ENCODE measurements at places on chromosomes 3 and 15.

GRCh38 chr3:50862221-50862620 lies 187.5 kb downstream of the DOCK3 start:
- DNase-seq: no peak

- DNase-seq: peak; percentile 73
Measured at GRCh38 chr3:99686955-99687612, 48.7 kb downstream of the COL8A1 start.

DNA sequence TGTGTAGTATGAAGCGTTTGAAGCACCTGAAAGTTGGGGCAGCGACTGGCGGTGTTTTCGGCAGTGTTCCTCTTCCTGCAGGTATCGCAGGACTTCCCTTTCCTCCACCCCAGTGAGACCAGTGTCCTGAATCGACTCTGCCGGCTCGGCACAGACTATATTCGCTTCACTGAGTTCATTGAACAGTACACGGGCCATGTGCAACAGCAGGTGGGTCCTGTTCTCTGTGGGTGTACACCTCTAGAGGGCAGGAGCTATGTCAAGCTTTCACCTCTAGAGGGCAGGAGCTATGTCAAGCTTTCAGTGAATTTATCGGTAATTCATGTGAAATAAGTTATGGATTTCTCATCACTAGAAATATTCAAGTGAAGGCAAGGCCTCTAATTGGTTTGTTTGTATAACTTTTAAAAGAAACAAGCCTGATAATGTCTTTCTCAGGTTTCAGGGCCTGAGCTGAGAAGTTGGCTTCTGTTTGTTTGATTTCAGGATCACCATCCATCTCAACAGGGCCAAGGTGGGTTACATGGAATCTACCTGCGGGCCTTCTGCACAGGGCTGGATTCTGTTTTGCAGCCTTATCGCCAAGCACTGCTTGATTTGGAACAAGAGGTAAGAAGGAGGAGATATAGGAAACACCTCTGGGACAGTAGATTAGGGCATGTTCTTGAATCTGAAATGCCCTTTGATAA lies 5.3 kb downstream of the TUBGCP4 start:
- DNase-seq: peak; percentile 23

DNA sequence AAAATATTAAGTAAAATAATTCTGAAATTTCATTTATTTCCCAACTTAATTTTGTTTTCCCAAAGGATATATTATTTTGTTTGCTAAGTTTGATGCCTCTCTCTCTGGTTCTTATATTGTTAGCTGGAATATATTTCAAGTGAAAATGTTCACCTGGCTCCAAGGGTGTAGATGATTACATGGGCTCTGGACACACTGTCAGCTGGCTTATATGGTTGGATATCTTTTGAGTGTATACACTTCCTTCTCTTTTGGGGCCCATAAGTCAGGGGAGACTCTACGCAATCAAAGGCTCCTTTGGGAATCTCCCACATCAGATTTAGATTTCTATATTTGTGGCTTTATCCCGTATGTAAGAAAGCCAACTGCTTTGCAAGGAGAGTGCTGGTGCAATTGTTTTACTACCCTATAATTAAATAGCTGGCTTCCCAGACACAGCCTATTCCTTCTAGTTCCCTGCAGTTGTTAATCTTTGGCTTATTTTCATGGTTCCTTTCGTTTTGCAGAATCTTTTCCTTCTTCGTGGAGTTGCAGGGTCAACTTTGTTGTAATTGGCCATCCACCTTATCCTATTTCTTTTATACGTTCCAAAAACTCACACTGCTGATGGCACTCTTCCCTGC lies 225.7 kb downstream of the DPH6 start:
- DNase-seq: no peak

- DNase-seq: peak; percentile 70
Measured at GRCh38 chr3:32238453-32239306, at the start of gene CMTM8. TSS of gene CMTM8 (plus strand) at chr3:32238680. CDS start at chr3:32238973, 293 bp downstream.

GRCh38 chr15:90086868-90087268 lies 15.4 kb downstream of the IDH2 start:
- peak; percentile 53 for DNase-seq

GRCh38 chr3:101532783-101533602 lies 20.0 kb upstream of the SENP7 start:
- DNase-seq: no peak

DNA sequence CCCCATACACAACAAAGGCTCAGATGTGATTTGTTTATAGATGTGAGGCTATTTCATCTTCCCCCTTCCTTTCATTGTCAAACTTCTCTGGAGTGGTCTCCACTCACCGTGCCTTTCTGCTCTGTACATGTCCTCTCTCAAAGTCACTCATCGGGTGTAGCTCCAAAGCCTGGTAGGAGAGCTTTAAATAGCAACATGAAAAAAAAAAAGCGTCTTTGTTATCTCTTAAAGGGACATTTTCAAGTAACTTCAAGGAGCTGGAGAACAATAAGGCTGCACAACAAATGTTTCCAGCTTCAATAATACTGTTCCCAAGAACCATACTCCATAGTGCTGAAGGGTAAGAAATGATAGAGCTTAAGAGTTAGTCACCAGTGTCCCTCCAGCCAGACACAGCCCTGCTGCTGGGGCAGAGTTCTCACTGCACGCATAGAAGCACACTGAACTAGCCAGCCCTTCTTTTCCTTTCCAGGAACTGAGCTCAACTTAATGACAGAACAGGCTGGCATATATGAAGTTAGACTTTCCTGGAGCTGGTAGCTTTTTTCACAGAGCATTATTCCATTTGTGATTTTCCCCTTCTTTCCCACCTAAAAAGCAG lies 8.1 kb downstream of the FBXO40 start:
- no peak for DNase-seq

DNA sequence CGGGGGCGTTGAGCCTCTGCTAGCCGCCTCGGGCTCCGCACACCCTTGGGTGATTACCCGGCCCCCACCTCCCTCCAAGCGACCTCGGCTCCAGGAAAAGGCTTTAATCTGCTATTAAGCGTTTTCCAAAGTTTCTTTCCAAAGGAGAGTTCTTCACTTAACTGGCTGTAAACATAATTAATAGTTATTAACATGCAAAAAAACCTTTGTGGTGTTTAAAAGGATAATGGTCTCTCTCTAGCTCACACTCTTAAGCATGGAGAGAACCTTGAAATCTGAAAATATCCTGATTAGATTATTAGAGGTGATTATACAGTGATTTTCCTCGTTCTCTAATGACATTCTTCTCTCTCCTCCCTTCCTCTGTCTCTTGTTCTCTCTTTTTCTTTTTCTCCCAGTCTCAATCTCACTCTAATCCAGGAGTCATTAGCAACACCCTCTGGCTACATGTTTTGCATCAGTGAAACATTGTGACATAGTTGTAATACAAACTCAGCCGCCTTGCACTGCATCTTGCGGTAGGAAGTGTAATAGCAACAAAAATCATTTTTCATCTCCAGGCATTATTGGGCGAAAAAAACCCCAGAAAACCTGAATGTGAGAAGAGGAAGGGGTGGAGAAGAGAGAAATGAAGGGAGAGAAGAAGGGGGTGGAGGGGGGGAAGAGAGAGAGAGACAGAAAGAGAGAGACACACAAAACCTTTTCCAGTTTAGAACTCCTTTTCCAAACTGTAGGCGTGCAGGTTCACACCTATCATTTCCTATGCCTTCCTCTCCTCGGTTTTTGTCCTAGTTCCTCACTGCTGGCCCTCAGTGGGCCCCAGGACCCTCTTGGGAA lies 24.4 kb downstream of the NR2F2 start:
- no peak for DNase-seq

GRCh38 chr3:149462581-149463011 lies 11.9 kb upstream of the TM4SF4 start:
- no peak for DNase-seq

DNA sequence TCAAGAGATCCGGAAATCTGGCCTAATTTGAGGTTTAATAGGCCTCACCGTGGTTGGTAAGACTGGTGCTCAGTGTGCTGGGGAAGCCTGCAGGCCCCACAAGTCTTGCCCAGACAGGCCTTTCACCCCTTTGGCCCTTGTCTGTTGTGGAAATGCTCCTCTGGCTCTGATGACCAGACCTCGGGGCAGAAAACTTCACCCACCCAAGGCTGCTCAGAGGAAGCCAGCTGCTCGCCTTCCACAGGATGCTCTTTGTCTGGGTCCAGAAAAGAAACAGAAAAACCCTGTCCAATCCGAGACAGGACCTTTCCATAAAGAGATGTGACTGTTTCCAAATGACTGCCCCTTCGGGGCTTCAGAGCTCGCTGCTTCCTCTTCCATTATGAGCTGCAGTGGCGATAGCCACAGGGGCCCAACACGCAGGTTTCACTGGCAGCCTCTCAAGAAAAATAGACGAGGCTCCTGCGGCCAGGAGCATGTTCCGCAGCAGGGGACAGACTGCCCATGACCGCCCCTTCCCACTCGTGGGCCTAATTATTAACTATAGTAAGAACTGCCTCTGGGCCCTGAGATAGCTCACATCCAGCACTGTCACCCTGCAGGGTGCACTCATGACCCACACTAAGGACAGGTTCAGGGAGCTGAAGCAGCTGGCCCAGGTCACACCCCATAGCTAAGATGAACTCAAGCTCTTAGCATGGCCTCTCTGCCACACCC lies 6.8 kb upstream of the SNX22 start:
- no peak for DNase-seq

- DNase-seq: no peak
Measured at GRCh38 chr3:112121577-112122547, 11.2 kb downstream of the GCSAM start.

GRCh38 chr3:103976931-103977339 lies 1389.8 kb upstream of the ALCAM start:
- DNase-seq: no peak

DNA sequence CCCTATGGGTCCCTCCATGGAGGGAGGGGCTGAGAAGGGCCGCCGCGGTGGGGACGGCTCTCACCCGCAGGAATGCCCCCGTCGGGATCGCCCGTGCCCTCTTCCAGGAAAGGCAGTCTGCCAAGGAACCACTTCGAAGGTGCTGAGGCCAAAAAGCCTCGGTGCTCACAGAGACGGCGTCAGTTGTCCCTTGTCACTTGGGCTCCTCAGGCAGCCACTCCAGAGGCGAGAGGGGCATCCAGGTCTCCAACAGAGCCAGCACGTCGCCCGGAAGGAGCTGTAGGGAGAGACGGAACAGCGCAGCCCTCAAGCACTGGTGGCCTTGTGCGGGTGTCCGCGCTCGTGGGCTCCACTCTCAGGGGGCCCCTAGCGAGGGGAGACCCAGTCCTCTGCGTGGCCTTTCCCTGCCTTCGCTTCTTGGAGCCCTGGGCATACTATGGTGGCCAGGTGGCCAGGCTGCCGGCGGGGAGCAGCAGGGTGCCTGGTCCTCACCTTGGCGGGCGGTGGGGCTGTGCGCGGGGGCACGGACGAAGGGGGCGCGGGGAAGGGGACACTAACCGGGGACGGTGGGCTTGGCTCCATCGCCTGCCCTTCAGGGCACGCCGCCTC lies 994 bp downstream of the MESP1 start:
- no peak for DNase-seq
